ENCODE measurements at places on chromosomes 4 and X.

GRCh38 chr4:78645853-78646757 lies 94.5 kb downstream of the ANXA3 start:
- no peak for DNase-seq

- DNase-seq: no peak
Measured at GRCh38 chrX:138858438-138858837, 146.9 kb upstream of the FGF13 start.

GRCh38 chrX:122770581-122770980 lies 413.5 kb upstream of the GRIA3 start:
- DNase-seq: no peak

GRCh38 chr4:11857881-11858280 lies 429.2 kb upstream of the HS3ST1 start:
- no peak for DNase-seq

GRCh38 chrX:132059973-132060540 lies 37.0 kb downstream of the STK26 start:
- no peak for DNase-seq

GRCh38 chr4:147799986-147800555 lies 68.2 kb downstream of the ARHGAP10 start:
- no peak for DNase-seq

GRCh38 chr4:42150653-42151567 lies 1.5 kb downstream of the BEND4 start:
- no peak for DNase-seq

- DNase-seq: no peak
Measured at GRCh38 chr4:26323821-26324220, 3.0 kb downstream of the RBPJ start.

GRCh38 chrX:112874614-112875013 lies 34.0 kb upstream of the AMOT start:
- DNase-seq: no peak

DNA sequence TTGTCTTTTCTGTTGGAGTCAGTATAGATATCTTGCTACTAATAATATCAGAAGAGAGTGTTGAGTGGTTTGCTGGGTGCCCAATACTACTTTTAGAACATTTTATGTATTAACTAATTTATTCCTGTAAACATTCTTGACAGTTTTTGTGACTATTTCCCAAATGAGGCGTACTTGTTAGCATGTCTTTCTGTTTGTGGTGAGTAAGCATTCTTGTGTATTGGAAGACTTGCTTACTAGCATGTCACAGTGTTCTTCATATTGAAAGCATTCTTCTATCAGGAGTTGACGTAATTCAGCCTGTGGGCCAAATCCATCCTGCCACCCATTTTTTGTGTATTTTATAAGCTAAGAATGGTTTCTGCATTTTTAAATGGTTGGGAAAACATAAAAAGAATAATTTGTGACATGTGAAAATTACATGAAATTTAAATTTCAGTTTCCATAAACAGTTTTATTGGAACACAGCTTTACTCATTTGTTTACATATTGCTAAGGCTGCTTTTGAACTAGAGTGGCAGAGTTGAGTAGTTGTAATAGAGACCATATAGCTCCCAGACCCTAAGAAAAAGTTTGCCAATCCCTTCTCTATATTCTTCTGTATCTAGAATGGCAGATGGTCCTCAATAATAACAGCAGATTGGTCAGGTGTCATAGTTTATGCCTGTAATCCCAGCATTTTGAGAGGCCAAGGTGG lies 20.4 kb downstream of the REPS2 start:
- DNase-seq: no peak

GRCh38 chr4:11264346-11264745 lies 164.3 kb downstream of the HS3ST1 start:
- DNase-seq: no peak

DNA sequence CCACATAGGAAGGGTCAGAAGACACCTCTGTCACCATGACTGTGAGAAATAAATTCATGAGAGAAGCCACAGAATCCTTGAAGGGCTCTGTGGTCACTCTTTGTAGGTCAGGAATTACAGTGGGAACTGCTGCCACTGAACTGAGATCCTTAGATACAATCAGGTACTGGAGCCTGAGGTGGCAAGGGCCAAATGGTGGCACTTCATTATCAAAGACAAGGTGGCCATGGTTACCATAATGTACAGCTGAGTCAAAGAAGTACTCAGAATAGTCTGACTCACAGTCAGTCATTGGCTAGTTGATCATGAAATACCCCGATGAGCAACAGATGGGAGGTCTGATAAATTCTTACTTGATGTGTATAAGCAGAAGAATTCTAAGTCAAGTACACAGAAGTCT lies 131.9 kb downstream of the RTL3 start:
- no peak for DNase-seq

GRCh38 chr4:23061431-23061830 lies 368.7 kb downstream of the GBA3 start:
- DNase-seq: no peak

DNA sequence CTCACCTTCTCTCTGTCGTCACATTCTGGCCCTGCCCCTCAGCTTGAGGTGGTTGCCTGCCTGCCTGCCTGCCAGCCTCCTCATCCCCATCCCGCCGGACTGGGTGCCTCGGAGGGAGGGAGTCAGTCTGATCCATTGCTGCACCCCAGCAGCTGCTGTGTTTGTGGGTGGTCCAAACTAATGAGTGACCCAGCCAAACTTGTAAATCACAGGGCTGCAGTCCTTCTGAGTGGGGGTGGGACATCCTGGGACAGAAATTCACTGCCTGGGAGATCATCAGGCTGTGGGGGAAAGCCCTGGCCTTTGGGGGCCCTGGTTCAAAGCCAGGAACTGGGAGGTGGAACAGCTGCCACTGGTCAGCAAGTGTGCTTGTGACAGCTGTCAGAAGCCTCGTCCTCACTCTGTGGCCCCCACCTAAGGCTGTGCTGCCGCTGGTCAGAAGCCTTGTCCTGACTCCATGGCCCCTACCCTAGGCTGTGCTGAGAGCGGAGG lies 5.6 kb downstream of the GPR78 start:
- DNase-seq: no peak

DNA sequence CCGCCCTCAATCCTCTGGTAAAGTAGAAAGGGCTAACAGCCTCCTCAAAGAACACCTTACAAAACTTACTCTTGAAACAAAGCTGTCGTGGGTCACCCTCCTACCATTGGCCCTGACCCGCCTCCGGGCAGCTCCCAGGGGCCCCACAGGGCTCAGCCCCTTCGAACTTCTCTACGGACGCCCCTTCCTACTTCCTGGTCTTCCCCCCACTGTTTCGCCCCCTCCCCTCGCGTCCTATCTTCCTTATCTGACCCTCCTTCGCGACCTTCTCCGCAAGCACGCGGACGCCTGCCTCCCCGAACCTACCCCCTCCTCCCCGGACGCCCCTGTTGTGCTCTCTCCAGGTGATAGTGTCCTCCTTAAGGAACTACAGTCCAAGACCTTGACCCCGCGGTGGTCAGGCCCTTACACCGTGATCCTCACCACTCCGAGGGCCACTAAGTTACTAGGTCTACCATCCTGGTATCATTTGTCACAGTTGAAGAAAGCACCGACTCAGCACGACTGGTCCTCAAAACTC lies 963.1 kb downstream of the RPA4 start:
- no peak for DNase-seq

- peak; percentile 17 for DNase-seq
Measured at GRCh38 chr4:119025420-119025819, 110.2 kb upstream of the MYOZ2 start.

DNA sequence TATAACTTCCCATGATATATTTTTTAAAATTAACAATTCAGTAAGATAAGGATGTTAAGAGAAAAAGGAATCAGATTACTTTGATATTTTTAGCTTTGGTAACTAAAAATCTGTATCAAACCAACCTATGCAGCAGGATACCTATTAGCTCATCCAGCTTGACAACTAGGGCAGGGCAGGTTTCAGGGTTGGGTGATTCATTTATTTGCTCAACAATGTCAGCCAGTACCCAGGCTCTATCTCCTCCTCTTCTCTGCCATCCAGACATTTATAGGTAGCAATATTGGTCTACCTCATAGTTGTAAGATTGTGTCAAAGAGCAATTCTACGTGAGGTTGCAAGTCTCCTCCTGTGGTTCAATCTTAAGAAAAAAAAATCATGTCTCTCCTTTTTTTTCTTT lies 421.9 kb downstream of the ANKRD50 start:
- no peak for DNase-seq

DNA sequence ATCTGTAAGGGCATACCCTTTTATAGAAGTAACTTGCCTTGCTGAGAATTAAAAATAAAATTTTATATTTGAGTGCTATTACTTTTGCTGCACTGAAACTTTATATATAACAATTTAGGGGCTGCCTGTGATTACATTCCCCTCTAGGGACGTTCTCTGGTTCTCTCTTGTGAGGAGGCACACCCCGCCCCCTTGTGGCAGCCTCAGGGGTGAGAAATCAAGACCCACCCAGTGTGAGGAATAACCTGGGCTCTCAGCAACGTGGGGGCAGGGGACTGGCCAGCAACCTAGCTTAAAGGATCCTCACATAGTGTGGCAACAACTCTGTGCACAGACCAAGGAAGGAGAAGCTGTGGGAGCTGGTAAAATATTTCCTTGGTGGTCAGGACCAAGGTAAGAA lies 43.7 kb downstream of the MAGEA9 start:
- DNase-seq: no peak

DNA sequence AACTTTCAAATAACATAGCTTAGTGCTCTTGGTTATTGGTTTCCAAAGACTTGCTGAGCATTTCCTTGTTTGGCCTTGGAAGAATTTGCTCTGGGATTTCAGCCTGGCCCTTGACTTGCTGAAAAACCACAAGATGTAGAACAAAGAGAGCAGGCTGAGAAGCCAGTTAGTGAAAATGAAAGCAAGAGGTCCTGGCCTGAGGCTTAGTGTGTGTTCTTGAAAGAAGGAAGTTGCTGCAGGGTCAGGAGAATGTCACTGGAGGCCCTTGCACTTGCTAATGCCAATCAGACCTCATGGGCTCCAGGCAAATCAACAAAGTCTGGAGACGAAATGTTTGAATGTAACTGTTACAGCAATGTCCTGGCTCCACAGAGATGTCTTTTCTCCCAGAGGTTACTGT lies 79.4 kb downstream of the SYNPO2 start:
- peak; percentile 59 for DNase-seq

- DNase-seq: no peak
Measured at GRCh38 chr4:55768291-55768690, 51.3 kb upstream of the EXOC1L start.

- no peak for DNase-seq
Measured at GRCh38 chrX:53458082-53458481, 23.9 kb upstream of the HSD17B10 start.

DNA sequence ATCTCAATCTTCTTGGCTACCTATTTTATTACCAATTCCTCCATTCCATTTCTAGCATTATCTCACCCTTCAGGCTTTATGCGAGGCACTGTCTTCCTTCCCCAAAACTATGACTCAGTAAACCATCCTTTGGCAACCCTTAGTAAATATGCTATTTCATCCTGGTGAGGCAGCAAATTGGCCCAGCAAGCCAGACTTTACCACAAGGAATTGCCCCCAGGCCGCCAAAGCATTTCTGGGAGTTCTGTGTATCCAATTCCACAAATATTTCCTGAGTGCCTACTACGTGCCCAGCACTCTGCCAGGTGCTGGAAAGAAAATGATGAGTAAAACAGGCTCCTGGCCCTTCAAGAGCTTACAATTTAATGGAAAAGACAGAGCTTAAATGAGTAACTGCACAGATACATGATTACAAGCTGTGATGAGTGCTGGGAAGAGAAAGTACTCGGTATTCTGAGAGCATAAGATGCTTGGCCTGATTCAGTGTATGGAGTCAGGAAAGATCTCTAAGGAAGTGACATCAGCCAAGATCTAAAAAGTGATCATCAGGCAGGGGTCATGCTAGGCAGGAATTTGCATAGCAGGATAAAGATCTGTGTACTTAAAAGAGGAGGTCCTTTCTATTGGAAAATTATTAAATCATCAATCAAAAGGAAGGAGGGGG lies 193.8 kb downstream of the ADAMTS3 start:
- no peak for DNase-seq

DNA sequence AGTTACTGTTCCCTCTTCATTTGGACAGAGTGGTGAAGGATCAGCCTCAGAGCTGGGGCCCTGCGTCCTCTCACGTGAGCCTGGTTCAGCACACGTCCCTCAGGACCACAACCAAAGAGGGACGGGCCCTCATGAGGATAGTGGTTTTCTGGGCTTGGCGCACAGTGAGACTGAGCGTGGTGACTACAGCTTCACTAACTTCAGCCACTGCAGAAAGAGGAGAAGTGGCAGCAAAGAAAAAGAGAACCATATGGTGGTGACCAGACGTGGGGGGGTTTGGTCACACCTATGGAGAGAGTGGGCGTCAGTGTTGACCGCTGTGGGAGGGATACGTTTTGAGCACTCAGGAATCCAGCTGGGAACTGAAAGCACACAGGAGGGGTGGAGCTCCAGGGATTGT lies 21.8 kb upstream of the TNIP3 start:
- DNase-seq: no peak

GRCh38 chr4:173917255-173917960 lies 366.1 kb downstream of the FBXO8 start:
- DNase-seq: no peak

DNA sequence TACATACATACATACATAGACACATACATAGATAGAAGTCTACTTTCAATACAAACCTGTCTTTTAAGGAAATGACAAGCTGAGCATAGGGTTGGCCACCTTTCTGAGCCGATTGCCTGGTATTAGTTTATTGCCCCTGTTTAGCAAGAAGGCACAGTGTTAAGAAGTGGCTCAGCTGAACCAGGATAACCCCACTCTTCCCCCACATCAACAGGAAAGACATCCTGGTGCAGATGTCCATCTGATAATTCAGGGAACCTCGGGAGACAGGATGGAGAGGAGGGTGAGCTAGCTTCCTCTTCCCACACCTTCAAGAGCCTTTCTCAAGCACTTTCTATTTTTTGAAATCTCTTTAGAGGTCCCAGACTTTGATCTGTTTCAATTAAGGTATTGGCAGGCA lies 52.3 kb downstream of the PKD2 start:
- no peak for DNase-seq

DNA sequence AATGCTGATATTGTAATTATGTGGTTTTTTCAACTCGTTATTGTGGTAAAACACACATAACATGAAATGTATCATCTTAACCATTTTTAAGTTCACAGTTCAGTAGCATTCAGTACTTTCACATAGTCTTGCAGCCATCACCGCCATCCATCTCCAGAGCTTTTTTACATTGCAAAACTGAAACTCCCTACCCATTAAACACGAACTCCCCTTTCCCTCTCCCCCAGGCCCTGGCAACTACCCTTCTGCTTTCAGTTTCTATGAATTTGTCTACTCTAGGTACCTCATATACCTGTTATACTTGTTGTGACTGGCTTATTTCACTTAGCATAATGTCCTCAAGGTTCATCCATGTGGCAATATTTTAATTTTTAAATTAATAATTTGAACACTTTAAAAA lies 380.6 kb downstream of the MAPK10 start:
- DNase-seq: no peak

DNA sequence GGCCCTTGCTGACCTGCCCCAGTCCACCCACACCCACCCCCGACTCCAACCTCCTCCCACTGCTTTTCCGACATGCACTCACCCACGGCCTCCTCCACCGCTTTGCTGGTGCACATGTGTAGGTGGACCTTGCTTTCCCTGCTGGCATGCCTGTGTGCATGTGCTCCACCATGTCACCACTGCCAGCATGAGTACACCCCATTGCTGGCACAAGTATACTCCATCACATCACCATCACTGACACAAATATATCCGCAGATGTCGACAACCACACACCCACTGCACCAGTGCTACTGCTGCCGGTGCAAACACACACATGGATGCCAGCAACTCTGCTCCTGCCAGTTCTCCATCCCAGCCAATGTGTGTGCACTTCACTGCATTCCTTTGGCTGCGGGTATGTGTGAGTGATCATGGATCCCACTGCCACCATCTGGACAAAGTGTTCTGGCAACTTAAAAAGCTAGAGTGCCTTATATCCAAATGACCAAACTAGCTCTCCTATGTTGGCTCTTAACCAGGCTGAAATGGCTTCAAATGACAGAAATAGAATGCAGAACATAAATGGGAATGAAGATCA lies 1072.3 kb downstream of the RAPGEF2 start:
- no peak for DNase-seq
